Stimulated activated CD8-positive, alpha-beta memory T cell treated with anti-CD3 and anti-CD28 coated beads, Interleukin-2, amount 100 ng/mL, for 1 hour (primary cell): ENCODE measurements at places on chromosomes 6 and 20.
A peak's percentile ranks its signal among the peaks of the same experiment; 100 is the strongest.

DNA sequence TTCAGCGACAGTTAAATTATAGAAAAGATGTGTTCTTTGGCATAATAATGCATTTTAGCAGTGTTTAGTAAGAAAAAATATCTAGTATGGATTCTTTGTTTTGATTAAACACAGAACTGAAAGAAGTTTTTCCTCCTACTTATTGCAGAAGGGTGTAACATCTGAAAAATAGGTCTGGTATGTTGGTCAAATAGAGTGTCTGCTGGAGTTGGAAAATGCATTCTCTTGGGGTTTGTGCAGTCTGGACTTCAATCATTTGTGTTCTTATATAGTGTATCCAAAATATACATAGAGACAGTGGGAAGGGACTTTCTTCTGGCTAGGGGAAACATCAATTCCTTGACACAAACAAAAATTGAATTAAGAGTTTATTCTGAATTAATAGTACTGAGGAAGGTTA is 132.4 kb upstream of the MAN1A1 start:
- no peak for DNase-seq

GRCh38 chr6:77607004-77607403 is 45.8 kb upstream of the MEI4 start:
- no peak for DNase-seq

- DNase-seq, result no peak
Measured at GRCh38 chr20:62952373-62952967, at the start of gene SLC17A9. Gene SLC17A9, plus strand, starts transcription at chr20:62952709. Its CDS starts 122 bp downstream, at chr20:62952831.

DNA sequence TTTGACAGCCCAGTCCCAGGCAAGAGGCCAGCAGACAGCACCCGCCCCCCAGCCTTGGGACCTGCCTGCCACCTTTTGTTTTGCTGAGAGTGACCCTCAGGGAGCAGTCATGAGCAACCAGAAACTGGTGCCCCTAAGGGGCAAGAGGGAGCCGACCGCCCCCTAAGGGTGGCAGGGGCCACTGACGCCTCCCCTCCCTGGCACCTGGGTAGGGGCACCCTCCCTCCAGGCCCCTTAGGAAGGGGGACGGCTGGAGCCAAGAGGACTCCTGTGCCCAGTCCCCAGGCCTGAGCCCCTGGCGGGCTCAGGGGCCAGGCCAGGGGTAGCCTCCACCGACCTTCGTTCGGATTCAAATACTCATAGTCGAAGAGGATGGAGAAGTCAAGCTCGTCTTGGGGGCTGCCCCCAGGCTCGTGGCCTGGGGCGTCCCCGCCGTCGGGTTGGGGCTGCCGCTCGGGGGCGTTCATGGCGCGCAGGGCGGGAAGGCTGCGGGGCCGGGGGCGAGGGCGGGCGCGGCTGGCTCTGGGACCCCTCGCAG is 417 bp downstream of the NFATC2 start:
- peak; percentile 21 for DNase-seq

DNA sequence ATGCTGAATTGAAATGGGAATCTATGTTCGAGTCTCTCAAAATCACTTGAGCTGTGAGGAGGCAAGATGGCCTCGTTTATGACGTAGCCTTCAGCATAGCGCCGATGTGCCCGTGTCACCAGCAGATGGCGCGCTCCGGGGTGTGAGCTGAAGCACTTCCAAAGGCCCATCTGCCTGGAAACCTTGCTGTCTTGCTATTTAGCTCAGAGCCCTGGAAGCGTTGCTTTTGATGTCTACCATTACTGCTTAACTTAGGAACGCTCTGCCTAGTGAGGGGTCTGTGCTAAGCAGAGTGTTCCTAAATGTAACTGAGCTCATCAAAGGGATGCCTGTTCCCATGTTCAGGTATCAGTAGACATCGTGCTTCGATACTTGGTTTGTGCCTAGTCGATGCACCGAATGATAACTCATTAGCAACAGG is 67.7 kb downstream of the SYCP2L start:
- peak; percentile 16 for DNase-seq
